Aorta (tissue), 5 donors: ENCODE measurements at places on chromosomes 1 and 21.

GRCh38 chr1:45403298-45403697, 63.1 kb upstream of the MUTYH start:
- no peak for DNase-seq

- DNase-seq = no peak
Measured at GRCh38 chr1:209869291-209870149, 41.7 kb downstream of the UTP25 start.

DNA sequence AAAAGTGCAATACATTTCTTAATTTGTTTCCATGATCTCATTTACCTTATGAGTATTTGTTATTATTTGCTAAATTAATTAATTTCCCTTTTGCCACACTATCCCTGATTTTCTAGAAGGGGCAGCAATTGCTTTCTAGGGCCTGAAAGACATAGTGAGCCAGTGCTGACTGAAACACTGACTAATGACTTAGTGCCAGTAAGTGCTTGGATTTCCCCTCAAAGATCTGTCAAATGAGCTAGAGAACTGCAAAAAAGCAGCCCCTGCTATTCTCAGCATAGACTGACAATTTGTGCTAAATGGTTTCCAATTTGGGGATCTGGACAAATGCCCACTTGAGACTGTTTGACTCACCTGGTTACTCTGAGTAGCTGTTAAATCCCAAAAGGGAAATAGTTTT, 35.6 kb upstream of the USH2A start:
- no peak for DNase-seq

DNA sequence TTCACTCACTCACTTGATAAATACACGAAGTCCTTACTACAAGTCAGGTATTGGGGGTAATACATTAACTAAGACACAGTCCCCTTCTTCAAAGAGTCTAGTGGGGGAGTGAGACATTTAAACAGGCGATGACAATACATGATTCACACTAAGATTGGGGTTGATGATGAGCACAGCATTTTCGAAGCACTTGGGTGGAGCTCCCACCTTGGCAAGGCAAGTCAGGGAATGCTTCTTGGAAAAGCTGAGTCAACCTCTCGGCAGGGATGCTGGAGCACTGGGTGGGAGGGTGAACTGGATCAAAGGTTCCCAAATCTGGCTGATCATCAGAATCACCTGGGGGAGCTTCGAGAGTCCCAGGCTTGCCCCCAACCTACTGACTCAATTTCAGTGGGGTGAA, 57.9 kb upstream of the ENAH start:
- peak; percentile 52 for DNase-seq

GRCh38 chr1:201850053-201850397, 21.1 kb downstream of the IPO9 start:
- DNase-seq = peak; percentile 68
